ENCODE measurements at places on chromosomes 11 and 22.

DNA sequence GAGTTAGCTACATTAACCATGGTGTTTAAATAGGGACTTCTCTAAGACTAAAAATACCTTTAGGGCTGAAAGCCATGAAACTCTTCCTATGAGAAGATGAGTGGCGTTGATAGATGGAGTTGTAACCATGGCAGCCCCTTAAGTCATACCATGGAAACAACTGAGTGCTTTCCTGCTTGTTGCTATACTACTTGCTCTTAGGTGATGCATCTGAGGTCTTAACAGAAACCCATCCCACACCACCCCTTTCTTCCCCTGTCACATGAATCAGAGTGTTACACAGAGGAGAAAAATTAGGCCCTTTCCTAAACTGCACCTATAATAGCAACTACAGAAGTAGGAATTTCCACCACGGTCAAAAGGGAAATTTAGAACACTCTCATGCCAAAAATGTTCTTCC is 64.3 kb upstream of the ZC3H12C start:
- no peak for DNase-seq

DNA sequence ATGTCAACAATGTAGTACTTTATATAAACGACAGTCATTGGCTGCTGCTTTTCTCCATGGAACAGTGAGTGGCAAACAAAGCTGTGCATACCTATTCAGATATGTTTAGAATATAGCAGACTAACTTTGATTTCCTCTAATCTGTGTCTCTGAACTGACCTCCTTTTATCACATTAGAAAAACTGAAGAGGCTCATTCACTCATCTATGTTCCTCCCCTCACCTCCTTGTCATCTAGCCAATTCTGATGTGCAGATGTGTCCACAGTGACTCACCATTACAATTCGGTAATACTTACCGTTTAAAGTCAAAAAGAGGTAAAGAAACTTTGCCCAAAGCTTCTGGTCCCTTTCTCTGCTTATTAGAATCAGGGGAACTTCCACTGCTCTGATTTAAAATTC is 51.5 kb upstream of the RPS13 start:
- DNase-seq: no peak

GRCh38 chr22:49324527-49325491 is 502.9 kb downstream of the BRD1 start:
- DNase-seq: peak; percentile 26

DNA sequence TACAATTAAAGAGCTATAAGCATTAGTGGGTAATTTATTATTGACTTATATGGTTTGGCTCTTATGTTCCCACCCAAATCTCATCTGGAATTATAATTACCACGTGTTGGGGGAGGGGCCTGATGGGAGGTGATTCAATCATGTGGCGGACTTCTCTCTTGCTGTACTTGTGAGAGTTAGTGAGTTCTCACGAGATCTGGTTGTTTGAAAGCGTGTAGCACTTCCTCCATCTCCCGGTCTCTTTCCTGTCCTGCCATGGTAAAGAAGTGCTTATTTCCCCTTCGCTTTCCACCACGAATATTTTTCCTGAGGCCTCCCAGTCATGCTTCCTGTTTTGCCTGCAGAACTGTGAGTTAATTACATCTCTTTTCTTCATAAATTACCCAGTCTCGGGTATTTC is 28.1 kb upstream of the CHORDC1 start:
- no peak for DNase-seq

DNA sequence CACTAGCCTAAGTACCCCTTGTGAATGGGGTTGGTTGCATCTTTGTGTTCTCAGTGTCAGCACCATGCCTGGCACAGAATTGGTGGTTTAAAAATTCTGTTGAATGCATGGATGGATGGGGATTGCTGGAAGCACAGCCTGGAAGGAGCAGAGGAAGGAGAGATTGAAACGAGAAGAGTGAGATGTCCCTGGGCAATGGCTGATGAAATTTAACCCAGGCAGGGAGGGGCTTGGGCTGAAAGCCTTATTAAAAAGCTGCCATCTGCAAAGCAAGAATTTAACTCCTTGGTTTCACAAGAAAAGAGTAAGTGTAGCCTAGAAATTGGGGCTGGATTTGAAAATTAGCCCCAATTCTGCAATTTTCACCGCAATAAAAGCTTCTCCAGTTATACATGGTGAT is 126.7 kb downstream of the TEAD1 start:
- no peak for DNase-seq

DNA sequence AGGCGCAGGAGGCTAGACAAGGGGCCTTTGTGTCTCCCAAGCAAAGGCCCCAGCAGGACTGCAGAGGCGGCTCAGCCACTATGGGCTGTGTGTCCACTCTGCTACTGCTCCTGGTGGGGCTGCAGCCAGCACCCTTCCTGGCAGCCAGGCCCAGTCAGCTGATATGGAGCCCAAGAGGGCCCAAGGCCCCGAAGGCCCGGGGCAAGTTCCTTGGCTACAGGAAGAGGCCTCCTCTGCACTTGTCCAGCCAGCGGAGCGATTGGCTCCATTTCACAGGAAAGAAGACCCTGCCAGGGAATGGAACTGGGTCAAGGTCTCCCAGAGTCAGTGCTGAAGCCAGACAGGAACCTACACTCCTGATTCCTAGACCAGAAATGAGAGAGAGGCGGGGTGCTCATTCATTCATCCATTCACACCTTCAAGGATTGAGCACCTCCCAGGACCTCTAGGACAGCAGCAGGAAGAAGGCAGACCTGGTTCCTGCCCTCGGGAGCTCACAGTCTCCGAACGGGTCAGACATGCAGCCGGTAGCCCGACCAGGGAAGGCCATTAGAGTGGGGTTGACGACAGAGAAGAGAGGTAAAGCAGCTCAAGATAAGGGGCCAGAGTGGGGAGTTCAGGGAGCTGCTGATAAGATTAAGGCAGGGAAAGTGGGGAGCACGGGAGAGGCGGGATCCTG is 811 bp upstream of the P2RY2 start:
- DNase-seq: no peak

DNA sequence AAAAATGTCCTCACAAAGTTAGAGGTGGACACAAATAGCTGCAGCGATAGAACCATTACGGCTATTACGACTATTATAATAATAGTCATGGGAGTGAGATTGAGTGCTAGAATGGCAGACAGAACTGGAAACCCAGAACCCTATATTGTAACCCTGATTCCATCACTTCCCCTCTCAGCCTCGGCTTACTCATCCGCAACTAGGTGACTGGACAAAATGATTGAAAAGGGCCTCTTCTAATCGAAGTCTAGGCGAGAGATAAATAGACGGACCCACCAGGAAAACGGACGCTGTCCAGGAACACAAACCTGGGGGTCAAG is 629 bp downstream of the PSMA1 start:
- DNase-seq: no peak

DNA sequence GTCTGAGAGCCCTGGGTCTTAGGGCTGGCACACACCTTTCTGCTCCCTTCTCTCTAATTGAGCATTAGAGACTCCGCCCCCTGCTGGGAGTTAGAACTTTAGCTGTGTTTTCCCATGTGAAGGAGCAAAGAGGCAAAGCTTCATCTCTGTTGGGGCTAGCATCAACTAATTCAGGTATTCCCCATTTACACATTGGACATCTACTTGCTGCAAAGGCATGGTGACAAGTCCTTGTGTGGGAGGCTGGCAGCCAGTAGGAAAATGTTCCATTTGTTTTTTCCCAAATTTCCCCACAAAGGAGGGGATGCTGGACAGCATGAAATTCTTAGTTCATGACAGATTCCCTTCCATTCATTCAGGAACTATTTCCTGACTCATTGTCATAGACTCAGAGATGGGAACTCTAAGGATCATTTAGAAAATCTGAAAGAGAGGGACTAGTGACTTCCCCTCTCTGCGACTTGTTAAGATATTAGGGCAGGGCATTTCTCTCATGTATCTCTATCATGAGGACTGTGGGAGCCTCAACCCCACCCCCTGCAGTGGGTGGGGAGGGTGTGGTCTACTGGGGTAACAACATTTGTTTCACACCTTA is 3.6 kb downstream of the CD44 start:
- DNase-seq: no peak

GRCh38 chr11:111634981-111635705 is 32.9 kb downstream of the SIK2 start:
- no peak for DNase-seq

GRCh38 chr11:12784987-12785386 is 110.8 kb downstream of the TEAD1 start:
- no peak for DNase-seq

GRCh38 chr11:31421820-31422219 is 52.2 kb downstream of the DNAJC24 start:
- no peak for DNase-seq

DNA sequence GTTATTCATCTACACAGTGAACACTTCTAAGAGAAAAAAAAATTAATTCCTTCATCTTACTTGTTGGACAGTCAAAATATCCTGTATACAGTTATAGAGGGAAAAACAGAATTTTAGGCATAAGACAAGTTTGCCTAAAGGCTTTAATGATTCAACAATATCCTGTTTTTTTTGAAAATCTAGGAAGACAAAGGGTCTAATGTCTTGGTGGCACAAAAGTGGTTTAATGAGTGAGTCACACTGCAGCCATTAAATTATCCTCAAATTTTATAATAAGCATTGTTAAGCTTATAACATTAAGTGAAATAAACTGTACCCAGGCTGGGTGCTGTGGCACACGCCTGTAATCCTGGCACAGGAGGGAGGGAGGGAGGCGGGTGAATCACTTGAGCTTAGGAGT is 72.9 kb downstream of the GAB2 start:
- no peak for DNase-seq

- no peak for DNase-seq
Observed at GRCh38 chr11:106961518-106961917, 56.8 kb downstream of the GUCY1A2 start.

- DNase-seq: no peak
Observed at GRCh38 chr11:134001088-134001487, 44.3 kb upstream of the IGSF9B start.

GRCh38 chr11:69361466-69361865 is 67.5 kb downstream of the MYEOV start:
- no peak for DNase-seq

DNA sequence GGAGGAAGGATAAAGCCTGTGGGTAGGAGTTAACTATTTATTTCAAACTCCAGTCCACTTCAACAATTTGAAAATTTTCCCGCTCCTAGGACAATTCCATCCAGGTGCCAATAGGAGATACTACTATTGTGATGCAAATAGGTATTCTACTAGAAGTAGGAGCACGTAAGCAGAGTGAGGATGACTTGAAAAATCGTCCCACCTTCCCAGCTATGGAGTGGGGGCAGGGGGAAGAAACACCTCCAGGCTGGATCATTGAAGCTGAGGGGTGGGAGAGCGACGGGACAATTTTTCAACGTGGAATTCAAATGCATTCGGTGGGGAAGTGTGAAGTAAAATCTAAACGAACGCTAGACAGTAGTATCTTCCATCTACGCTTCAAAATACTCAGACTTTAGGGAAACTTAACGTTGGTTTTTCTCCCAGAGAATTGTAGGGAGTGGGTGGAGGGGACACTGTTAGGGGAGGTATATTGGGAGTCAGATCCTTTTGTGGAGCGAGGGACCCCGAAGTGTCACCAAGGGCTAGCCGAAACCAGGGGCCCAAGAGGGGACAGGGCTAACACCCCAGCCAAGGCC is 523 bp upstream of the ARHGAP42 start:
- DNase-seq: no peak

DNA sequence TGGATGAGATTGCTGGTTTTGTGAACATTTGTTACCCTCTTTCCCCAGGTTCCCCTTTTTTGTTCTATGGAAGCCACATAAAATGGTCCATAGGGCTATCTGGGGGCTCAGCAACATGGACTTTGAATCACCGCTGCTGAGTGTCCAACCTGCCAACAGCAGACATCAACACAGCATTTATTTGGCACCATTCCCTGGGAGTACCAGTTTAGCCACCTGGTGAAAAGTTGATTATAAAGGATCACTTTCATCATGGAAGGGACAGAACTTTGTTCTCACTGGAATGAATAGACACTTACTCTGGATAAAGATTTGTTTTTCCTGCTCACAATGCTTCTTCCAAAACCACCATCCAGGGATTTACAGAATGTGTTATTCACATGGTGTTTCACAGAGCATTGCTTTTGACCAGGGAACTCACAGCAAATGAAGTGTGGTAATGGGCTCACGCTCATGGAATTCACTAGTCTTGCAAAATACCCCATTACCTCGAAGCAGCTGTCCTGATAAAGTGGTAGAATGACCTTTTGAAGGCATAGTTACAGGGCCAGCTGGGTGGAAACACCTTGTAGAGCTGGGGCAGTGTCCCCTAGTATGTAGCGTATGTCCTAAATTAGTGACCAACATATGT is 43.9 kb downstream of the ADM start:
- no peak for DNase-seq

- DNase-seq: no peak
Observed at GRCh38 chr11:47863189-47863897, 15.2 kb upstream of the NUP160 start.
